ENCODE measurements at places on chromosomes 4 and X.

GRCh38 chr4:150816491-150816890 is 198.6 kb downstream of the LRBA start:
- peak; percentile 43 for DNase-seq

DNA sequence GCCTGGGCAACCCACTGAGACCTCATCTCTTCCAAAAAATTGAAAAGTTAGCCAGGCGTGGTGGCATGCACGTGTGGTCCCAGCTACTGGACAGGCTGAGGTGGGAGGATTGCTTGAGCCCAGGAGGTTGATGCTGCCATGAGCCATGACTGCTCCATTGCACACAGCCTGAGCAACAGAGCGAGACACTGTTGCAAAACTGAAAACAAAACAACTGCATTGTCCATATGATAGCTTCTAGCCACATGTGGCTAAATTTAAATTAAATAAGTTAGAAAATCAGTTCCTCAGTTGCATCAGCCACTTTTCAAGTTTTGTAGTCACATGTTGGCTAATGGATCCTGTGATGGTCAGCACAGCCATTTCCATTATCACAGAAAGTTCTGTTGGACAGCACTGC is 67.9 kb downstream of the GAB1 start:
- DNase-seq, result no peak

DNA sequence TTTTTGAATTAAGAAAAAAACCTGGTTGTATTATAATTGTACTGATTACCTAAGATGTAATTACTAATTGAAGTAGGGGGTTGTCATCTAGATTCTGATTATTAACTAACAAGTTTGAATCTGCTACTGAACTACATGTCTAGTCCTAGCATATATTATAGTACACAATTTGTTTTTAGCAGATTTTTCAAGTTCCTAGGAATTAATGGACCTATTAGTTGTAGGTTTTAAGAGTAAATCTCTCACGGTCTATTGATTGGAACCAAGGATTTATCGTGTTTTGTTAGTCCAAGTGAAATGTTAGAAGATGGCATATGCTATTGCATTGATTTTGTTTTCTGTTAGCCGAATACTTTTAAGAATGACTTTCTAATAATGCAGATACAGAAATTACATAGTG is 20.8 kb downstream of the PTPN13 start:
- no peak for DNase-seq

- peak; percentile 58 for DNase-seq
Observed at GRCh38 chr4:111475666-111476065, 669.6 kb upstream of the FAM241A start.

- peak; percentile 26 for DNase-seq
Observed at GRCh38 chrX:107712231-107713202, 63.1 kb downstream of the TSC22D3 start.

DNA sequence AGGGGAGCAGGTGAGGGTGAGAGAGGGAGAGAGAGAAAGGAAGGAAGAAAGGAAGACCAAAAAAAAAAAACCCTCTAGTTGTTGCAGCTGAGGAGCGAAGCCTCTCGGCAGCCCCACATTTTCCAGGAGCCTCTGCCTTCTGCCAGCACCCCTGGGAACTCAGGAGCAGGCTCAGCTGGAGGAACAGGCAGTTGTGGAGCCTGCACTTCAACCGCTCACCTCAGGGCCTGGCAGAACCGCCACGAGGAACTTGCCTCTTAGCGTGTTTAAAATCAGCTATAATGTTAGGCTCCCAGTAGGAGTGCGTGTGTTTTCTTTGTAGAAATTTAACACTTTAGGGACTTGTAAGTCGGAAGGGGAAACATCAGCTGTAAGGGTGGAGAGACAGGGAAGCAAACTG is 65.7 kb downstream of the SEL1L3 start:
- no peak for DNase-seq

DNA sequence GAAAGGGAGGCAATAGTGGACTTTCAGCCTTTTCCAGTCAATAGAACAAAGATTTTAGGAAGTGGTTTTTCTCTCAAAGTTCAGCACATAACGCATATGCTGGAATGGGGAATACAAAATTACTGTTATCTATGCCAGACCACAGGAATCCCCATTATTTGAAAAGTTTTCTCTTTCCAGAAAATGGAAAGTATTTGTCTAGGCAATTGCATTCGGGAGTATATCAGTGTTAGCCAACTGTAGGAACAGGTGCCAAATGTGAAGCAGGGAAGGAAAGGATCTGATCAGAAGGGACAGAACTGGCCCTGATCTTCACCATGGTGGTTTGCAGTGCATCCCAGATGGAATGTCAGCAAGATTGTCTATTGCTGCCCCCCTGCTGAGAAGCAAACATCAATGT is 213.6 kb downstream of the CPE start:
- peak; percentile 45 for DNase-seq

GRCh38 chr4:113762186-113763028 is 869 bp upstream of the CAMK2D start:
- DNase-seq, result peak; percentile 100

DNA sequence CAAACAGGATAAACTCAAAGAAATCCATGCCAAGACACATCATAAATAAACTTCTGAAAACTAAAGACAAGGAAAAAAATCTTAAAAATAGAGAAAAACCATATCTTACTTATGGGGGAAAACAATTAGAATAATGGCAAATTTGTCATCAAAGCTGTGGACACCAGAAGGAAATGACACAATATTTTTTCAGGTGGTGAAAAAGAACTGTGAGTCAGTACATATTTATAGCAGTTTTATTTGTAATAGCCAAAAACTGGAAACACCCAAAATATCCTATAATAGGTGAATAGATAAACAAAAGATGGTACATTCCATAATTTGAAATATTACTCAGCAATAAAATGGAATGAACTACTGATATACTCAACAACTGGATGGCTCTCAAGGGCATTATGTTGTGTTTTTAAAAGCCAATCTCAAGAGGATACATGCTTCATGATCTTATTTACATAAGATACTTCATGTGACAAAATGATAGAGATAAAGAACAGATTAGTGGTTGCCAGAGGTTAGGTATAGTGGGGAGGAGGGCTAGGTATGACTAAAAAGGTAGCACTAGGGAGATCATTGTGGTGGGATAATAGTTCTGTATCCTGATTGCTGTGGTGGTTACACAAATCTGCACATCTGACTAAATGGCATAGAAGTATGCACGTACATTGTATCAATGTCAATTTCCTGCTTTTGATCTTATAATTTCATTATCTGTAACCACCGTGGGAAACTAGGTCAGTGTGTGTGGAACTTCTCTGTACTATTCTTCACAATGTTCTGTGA is 191.9 kb downstream of the PPP1R2C start:
- no peak for DNase-seq

DNA sequence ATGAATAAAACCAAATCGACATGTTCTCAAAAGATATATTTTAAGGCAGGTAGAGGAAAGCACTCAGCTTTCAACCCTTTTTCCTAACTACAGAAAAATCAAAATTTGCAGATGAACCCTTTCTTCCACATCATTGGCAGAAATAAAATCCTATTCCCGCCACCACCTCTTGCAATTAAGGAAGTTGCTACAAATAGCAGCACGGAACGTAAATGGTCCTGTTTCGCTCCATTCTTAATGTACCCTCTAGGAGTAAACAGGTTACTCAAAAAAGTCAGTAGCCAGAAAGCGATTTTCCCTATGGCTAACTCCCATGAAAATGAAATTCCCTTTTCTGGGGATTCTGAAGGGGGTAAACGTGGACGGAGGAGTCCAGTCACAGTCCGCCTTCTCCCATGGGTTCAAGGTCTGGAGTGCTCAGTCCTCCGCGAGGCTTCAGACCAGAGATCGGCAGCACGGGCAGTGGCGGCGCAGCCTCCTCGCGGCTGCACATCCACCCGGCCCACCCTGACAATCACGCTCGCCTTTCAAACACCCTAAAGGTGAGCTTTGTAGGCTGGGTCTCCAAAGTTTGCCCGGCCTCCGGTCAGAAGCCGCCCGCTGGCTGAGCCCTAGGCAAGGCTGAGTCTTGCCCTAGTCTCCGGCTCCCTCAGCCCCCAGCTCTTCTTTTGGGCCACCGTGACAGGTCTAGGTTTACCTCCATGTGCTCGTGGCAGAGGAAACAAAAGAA is 1.8 kb downstream of the ATP11C start:
- DNase-seq, result peak; percentile 10

DNA sequence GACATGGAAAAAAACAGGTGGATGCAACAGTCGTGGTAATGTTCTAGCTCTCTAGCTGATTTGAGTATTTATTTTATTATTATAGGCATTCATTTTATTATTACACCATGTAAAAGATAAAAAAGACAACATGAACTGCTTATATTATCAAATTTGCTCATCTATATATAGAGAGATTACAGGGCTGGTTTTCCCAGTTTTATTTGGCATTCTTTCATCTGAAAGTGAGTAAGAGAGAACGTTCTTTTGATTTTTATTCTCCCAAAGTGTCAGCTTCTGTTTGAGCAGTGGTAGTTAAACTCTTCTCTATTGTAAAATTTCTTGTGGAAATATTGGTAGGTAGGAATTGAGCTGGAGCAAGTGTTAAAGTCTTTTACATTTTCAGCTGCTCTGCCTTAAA is 179.9 kb downstream of the SOWAHB start:
- DNase-seq, result no peak

- no peak for DNase-seq
Observed at GRCh38 chr4:181166742-181167399, 1076.3 kb upstream of the TENM3 start.

GRCh38 chr4:56410247-56411062 is 23.2 kb upstream of the AASDH start:
- peak; percentile 98 for DNase-seq

GRCh38 chrX:69222103-69223090 is 57.1 kb upstream of the PJA1 start:
- DNase-seq, result peak; percentile 62

- DNase-seq, result no peak
Observed at GRCh38 chr4:2731907-2732317, 24.2 kb downstream of the TNIP2 start.

- no peak for DNase-seq
Observed at GRCh38 chr4:152696764-152697261, 17.0 kb upstream of the TMEM154 start.

DNA sequence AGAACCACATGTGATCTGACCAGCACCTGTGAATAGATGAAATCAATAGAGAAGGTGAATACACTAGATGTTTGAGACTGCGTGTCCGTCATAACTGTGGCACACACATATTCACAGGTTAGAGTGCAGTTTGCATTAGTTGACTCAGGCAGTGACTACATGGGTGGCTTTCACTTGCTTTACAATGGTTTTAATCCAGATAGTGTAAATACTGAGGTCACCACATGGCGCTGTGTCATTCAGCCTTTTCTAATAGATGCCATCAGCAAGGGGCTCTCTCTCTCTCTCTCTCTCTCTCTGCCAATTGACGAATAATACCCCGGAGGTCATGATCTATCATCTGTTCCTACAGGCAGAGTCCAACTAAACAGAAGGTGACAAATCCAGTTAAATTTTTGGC is 30.7 kb upstream of the FGF13 start:
- DNase-seq, result no peak

DNA sequence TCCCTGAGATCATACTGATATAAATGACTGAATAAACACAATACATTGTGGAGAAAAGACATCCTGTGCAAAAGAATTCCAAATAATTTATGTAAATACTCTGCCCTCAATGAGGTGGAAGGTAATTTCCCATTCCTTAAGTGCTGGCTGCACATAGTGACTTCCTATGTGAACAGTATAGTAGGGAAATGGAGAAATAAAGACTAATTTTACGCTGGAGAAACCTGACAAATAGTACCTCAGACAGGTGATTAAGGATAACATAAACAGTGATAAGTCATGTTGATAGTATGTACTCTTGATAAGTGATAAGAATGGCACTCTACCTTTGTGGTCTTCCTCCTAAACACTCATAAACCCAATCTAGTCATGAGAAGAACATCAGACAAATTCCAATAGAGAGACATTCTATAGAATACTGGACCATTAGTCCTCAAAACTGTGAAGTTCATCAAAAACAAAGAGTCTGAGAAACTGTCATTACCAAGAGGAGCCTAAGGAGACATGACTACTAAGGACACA is 274.0 kb downstream of the CHIC1 start:
- DNase-seq, result no peak

DNA sequence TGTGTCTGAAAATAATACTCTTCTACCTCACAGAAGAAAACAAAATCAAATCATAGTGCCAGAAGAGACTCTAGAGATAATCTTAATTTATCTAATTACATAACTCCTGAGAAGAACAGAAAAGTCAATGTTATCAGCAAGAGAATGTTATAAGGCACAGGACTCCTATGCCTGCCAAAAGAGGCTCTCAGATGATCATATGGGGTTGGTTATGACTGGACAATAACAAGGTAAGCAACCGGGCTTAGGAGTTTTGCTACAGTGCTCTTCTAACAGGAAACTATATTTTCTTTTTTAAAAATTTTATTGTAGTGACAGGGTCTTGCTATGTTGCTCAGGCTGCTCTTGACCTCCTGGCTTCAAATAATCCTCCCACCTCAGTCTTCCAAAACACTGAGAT is 3.5 kb upstream of the C4orf17 start:
- DNase-seq, result no peak

DNA sequence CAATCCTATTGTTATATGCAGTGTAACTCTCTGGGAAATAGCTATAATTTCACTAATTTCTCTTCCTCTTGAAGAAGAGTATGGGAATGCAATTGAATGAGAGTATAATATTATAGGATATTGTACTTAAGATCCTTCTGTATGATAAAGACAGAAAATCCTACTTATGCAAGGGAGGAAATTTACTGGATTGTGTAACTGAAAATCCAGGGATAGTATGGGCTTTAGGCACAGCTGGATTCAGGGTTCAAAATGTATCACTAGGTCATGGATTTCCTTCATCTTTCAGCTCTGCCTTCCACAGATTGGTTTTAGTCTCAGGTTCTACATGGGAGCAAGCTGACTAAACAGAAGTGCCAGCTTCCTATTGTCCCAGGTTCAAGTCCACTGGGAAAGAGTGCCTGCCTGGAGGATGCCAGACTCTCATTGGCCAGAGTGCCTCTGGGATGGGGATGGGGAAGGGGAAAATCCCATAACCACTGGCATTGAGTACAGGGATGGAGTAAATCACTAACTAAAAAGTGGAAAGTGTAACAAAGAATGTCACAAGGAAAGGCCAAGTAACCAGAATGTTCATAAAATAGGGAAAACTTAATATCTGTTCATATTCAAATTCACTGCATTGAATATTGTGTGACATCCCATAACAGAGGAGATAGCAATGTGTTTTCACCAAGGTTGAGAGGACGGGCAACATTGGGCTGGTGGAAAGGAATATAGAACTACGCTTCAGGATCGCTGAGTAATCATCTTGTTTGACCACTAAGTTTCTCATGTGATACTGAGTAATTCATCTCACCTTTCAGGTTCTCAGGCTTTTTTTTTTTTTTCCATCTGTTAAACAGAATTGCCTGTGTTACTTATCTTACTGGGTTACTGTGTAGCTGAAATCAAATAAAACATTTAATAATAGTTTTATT is 75.7 kb downstream of the ANXA3 start:
- DNase-seq, result no peak

- DNase-seq, result no peak
Observed at GRCh38 chrX:70240751-70241150, 6.3 kb downstream of the AWAT1 start.

GRCh38 chr4:134470544-134470943 is 269.0 kb upstream of the PABPC4L start:
- peak; percentile 3 for DNase-seq

GRCh38 chr4:52573551-52573950 is 85.5 kb downstream of the USP46 start:
- no peak for DNase-seq

GRCh38 chrX:74800062-74800461 is 125.2 kb downstream of the NEXMIF start:
- no peak for DNase-seq

Measured in fibroblast of skin of right biceps (primary cell).